ENCODE measurements at places on chromosomes 4 and X.

DNA sequence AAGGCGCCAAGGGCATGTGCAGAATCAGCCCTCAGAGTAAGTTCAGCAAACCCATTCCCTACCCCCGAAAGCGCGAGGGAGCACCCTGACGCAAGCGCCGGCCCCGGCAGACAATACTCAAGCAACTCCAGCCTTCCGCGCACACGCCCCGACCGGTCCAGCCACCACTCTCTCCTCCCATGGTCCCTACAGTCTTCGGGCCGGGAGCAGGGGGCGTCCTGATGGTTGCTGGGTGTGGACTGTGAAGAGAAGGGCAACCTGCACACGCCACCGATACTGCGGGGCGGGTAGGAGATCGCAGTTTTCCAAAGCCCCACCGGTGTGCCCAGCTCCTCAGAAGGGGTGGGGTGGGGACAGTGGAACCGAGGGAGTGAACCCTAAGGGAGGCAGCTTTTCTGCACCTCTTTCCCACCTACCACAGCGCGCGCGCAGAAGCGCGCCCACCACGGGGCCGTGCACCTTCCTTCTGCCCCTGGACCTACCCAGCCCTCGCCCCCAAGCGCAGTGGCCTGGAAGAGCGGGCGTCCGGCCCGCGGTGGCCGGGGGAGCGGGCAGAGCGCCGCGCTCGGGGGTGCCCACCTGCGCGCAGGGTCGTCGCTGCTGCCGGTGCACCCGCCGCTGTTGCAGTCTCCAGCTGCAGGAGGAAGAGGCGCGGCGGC, 650.2 kb upstream of the DIPK2B start:
- no peak for DNase-seq

- DNase-seq = no peak
Measured at GRCh38 chr4:40840255-40840984, 90.7 kb downstream of the NSUN7 start.

GRCh38 chrX:64202808-64203325, 2.6 kb downstream of the AMER1 start:
- no peak for DNase-seq

DNA sequence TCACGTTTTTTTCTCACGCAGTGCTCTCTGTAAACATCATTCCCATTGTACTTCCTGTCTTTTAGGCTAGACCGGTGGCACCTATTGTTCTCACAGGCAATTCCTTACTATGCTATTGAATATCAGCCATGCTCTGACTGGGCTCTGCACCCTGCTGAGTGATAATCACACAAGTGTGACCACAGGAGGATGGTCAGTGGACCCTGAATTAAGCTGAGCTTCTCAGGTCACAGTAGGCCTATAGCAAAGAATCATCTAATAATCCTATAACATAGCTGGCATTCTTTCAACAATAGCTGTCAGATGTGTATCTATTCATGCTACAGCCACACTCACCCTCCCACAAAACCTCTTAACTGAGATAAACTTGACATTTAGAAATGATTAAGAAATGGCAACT, 2399.8 kb upstream of the TENM3 start:
- no peak for DNase-seq

DNA sequence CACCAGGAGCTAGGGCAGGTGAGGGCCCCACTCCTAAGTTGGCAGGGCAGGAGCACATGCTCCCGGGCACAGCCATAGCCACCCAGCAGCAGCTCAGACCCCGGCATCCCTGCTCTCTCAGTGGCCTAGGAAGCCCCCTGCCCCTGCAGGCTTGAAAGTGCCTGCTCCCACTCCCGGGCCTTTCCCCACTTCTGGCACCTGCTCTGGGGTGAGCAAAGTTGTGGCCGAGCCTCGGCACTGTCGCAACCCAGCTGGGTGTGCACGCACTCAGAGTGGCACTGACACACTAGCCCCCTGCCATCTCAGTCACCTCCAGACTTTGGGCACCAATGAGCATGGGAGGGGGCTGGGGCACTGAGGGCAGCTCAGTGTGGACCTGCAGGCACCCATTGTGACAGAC, 60.8 kb upstream of the CDKN2AIP start:
- no peak for DNase-seq

DNA sequence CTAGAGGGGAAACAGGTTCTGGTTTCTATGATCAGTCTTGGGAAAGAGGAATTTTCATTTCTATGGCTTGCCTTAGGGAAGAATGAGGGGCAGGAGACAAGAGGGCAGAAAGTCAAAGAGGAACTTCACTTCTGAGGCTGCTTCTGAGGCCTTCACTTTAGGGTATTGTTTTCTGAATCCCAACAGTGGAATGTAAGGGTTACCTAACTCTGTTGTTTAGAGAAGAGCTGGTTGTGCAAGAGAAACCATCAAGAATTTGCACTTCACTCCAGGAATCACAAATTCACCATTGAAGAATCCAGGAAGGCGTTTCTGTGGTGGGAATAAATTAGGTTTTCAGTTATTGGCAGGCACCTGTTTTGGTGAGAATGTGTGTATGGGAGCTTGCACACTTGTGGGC, 126.7 kb upstream of the AMOT start:
- DNase-seq = no peak

GRCh38 chr4:173522160-173522950, 7.7 kb downstream of the HAND2 start:
- DNase-seq = peak; percentile 72

GRCh38 chr4:88865466-88865865, 167.8 kb upstream of the NAP1L5 start:
- DNase-seq = no peak

- DNase-seq = no peak
Measured at GRCh38 chr4:78561677-78562076, 10.1 kb downstream of the ANXA3 start.

DNA sequence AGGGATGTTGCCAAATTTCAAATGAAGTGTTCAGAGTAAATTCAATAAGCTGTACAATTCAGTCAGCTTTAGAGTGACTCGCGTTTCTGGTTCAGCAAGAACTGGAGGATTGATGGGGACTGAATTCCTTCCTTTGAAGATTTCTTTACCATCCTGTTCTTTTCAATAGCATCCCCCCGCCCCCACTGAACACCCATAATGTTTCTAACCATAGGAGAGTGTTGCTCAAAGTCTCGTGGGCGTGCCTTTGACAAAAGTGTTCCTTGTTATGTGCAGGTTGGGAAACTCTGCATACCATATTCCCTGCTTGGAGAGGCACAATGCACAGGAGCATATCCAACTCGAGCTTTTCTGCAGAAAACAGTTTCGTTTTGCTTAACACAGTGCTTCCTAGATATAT, 323.5 kb upstream of the CASK start:
- DNase-seq = no peak

DNA sequence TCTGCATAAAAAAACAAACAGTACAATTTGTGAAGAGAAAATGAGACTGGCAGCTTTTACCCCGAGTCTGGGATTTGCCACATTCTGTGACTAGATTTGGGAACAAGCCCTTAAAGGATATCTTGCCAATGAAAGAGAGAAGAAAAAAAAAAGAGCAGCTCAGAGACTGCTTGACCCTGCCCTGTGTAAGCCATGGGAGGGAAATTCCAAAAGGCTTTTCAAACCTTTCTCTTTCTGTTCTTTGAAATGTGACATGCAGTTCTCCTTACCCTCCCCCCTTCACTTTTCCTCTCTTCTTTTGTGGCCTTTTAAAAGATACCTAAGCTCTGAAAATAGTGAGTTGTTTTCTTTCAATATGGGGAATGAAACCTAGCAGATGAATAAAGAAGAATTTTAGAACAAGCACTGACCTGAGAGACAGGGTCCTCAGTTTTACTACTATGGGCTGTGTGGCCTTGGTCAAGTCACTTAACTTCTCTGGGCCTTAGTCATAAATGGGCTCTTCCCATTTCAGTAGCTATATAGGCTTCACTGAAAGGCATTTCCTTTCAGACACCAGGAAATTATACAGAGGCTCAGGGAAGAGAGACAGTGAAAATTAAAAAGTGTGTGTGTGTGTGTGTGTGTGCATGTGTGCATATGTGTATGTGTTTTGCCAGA, 5.1 kb downstream of the CCDC160 start:
- DNase-seq = no peak

- no peak for DNase-seq
Measured at GRCh38 chr4:8099981-8100464, 58.6 kb downstream of the ABLIM2 start.

Data from RWPE1 (cell line).